ENCODE measurements at places on chromosomes 16 and 17.
A peak's percentile ranks its signal among the peaks of the same experiment; 100 is the strongest.

DNA sequence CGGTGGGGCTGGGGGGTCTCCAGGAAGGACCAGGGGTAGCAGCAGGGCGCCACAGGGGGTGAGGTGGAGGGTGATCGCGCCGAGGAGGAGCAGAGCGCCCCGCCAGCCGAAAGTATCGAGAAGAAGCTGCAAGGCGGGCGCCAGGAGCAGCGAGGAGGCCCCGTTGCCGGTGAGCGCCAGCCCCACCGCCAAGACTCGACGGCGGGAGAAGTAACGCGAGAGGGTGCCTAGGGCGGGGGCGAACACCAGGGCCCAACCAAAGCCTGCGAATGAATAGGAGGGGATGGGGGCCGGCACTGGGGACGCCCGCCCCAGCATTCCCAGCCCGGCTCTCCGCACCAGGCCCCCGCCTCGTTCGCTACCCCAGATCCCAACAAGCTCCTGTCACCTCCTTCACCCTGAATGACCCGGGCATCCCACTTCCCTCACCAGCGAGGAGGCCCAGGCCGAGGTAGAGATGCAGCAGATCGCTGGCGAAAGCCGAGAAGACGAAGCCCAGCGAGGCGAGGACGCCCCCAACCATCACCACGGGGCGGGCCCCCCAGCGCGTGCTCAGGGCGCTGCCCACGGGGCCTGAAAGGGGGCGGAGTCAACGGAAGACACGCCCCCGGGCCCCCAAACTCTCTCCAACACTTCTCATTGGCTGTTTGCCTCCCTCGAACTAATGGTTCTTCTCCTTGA lies 1.3 kb downstream of the SLC16A11 start:
- no peak for DNase-seq

GRCh38 chr17:5033352-5034015 lies 1.7 kb downstream of the SLC52A1 start:
- DNase-seq, result no peak

- no peak for DNase-seq
Measured at GRCh38 chr17:32492648-32493289, 6.0 kb downstream of the CDK5R1 start.

GRCh38 chr16:66832661-66833305 lies 2.0 kb upstream of the NAE1 start:
- peak; percentile 53 for DNase-seq

GRCh38 chr17:2719861-2720260 lies 8.3 kb upstream of the CLUH start:
- DNase-seq, result no peak

GRCh38 chr16:14564861-14565687 lies 65.0 kb downstream of the PARN start:
- peak; percentile 12 for DNase-seq

- DNase-seq, result no peak
Measured at GRCh38 chr16:47949714-47950113, 206.1 kb downstream of the ABCC12 start.

GRCh38 chr16:11164482-11165270 lies 91.3 kb downstream of the SOCS1 start:
- no peak for DNase-seq

DNA sequence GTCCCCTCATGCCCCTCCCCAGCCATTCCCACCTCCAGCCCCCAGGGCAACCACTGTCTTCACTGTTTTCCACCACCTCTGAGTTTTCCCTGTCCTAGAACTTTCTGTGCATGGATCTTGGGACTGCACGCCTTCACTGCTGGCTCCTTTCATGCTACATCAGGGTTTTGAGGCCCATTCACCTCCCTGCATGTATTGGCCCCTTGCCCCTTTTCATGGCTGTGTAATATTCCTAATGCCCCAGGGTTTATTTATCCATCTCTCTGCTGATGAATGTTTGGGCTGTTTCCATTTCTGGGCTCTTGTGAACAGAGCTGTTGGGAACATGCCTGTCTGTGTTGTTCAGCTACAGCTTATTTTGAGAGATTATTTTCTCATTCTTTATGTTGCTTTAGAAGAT lies 205.0 kb downstream of the RBFOX3 start:
- no peak for DNase-seq

- no peak for DNase-seq
Measured at GRCh38 chr16:82864332-82865040, 237.7 kb downstream of the CDH13 start.

DNA sequence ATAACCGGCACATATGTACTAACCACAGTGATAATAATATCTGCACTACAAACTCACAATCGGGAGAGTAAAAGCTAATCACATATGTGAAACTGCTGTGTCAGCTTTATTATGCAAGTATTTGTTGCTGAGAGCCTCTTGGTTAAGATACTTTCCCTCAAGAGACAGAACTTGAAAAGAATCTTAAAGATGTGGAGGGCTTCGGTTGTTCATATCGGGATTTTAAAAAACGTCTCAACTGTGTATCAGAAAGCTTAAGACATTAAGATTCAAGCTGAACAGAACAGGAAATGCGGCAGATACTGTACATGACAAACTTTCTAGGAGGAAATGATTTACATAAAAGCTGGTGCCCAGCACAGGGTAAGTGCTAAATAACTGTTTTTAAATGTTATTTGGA lies 27.5 kb upstream of the HLF start:
- DNase-seq, result peak; percentile 26

DNA sequence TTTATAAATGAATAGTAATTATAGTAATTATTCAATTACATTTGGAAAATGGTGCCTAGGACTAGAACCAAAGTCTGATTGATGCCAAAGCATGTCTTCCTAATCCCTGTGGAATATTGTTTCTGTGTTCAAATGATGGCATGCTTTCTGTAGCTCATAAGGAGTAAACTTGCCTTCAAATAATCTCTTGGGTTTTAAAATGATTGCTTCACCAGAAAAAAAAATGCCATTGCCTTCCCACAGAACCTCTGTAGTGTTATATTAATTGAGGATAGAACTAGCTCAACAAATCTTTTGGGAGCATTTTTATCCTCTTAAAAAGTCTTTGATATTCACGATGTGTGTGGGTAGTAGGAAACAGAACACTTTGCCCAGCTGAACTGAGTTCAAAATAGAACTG lies 7.7 kb upstream of the TMEM100 start:
- DNase-seq, result peak; percentile 3

GRCh38 chr16:56506941-56507340 lies 12.9 kb downstream of the BBS2 start:
- DNase-seq, result peak; percentile 82

DNA sequence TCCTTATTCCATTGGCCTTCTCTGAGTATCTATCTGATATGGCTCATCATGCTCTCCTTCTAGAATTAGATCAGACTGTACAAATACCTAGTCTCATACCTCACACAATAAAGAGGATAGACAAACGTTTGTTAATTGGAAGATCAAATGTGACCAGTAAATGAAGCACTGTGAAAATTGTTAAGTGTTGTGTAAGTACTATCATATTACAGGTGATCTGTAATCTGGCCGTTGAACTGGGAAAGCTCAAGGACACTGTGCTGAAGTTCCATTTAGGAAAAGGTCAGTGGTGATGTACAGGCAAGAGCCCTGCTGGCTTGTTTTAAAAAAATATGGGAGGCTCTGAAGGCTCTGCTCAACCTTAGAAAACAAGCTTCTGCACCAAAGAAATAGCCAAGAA lies 38.5 kb upstream of the CORO6 start:
- DNase-seq, result no peak

GRCh38 chr16:67392301-67393059 lies 818 bp downstream of the TPPP3 start:
- DNase-seq, result no peak

DNA sequence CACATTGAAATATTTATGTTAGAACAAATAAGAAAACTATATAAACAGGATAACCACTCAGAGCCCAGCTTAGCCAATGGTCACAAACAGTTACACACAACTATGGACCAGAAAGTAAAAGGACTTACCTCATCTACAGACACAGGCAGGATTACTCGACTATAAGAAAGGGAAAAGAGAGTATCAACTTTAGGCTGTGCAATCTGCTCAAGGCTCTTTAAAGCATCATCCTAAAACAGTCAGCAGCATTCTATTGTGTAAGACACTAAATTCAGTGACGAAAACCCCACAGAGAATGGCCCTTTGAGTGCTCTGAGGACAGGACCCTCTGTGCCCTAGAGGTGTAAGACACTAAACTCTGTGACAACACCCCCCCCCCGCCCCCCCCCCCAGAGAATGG lies 4.2 kb downstream of the PITPNA start:
- DNase-seq, result peak; percentile 34

DNA sequence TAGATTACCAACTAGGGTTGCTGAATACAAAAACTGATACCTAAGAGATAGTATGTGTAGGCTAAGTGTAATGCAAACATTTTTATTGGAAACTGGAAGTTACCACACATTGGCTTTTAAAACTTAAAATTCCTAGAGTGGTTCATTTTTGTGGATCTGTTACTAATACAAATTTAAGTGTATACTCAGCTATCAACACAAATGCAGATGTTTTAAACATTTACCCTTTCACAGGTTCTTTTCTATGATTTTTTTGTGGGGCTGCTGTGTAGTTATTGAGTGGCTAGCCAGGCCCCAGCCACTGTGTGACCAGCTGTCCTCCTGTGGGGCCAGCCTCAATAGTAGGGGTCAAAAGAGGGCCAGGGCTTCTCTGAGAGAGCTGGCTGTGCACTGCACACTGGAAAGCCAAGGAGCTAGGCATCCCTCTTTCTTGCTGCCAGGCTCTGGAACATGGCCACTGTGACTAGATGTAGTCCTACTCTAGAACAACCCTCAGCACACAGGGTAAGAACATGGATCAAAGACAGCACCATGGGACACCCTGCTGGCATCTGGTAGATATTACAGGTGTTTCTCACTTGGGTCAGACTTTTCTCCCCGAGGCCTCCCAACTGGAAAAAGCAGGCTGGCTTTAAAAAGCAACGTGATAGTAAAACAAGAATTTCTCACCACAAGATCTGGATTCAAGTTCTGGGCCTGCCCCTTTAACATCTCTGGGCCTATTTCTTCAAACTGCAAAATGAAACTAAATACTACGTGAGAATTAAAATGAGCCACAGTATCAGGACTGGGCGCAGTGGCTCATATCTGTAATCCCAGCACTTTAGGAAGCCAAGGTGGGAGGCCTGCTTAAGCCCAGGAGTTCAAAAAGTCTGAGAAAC lies 7.3 kb upstream of the VEZF1 start:
- DNase-seq, result peak; percentile 90

GRCh38 chr17:72569148-72569946 lies 448.5 kb downstream of the SOX9 start:
- no peak for DNase-seq

- DNase-seq, result peak; percentile 87
Measured at GRCh38 chr17:18980682-18981334, 23.8 kb downstream of the FAM83G start.

- peak; percentile 0 for DNase-seq
Measured at GRCh38 chr16:26295625-26296304, 604.0 kb downstream of the HS3ST4 start.

- DNase-seq, result no peak
Measured at GRCh38 chr16:89784406-89784805, 32.0 kb downstream of the FANCA start.

- no peak for DNase-seq
Measured at GRCh38 chr16:11716336-11716735, 26.3 kb downstream of the TXNDC11 start.

DNA sequence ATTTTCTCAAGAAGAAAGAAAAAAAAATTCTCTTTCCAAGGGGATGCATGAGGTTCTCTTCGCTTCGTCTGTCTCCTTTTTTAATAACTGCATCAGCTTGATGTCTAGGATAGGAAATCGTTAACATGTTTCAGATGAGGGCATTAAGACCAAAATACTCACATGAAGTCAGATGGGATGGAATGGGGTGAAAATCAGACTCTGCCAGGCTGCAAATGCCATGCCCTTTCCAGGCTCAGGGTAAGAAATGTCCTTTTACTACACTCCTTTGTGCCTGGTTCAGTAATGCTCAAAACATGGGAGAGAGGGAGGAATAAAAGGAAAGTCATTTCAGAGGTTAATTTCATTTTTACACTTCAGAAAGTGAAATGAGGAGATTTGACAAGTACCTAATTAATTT lies 21.7 kb upstream of the ERCC4 start:
- no peak for DNase-seq

- DNase-seq, result no peak
Measured at GRCh38 chr16:49600536-49600935, 226.9 kb downstream of the C16orf78 start.

- DNase-seq, result no peak
Measured at GRCh38 chr17:37291351-37291750, 84.4 kb upstream of the C17orf78 start.

DNA sequence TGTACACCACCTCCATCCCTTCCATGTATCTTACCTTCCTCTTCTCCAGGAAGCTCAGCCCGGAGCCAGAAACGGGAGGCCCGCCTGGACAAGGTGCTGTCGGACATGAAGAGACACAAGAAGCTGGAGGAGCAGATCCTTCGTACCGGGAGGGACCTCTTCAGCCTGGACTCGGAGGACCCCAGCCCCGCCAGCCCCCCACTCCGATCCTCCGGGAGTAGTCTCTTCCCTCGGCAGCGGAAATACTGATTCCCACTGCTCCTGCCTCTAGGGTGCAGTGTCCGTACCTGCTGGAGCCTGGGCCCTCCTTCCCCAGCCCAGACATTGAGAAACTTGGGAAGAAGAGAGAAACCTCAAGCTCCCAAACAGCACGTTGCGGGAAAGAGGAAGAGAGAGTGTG lies 756 bp upstream of the MVP start:
- no peak for DNase-seq

GRCh38 chr16:81706327-81707295 lies 72.5 kb upstream of the PLCG2 start:
- DNase-seq, result no peak

- DNase-seq, result peak; percentile 5
Measured at GRCh38 chr17:33990943-33991706, 264.0 kb upstream of the CCL2 start.

GRCh38 chr17:81931557-81932332 lies 4.2 kb upstream of the MAFG start:
- no peak for DNase-seq

- no peak for DNase-seq
Measured at GRCh38 chr16:16197331-16197730, 26.0 kb downstream of the ABCC6 start.

DNA sequence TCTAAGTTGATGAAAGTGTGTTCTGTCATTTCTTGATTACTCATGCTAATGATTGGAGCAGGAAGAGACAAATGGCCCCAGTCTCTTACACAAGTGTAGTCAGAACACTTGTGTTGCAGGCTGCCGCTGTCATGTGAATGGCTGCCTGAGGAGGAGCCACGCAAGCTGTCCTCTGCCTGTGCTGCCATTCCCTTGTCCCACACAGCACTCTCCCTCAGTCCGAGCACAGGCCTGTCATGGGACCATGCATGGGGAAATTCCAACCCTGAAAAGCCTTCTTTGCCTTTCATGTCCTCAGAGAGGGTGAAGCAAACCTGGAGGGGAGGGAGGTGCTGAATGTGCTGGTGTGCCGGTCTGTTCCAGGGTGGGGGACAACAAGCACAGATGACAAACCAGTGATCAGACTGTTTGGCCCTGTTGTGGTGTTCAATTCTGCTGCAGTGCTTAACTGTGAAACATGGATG lies 109.4 kb downstream of the MRTFB start:
- DNase-seq, result peak; percentile 33

GRCh38 chr16:79339863-79340262 lies 260.7 kb downstream of the MAF start:
- no peak for DNase-seq

Data from GM23248 (cell line).